Right cardiac atrium (tissue), 5 donors: ENCODE measurements at places on chromosomes 3 and 15. TPM values are rescaled to one million over a fixed set of nuclear protein-coding genes. Genes with fewer than 3 reads are reported as not detected.
A peak's percentile ranks its signal among the peaks of the same experiment; 100 is the strongest.

DNA sequence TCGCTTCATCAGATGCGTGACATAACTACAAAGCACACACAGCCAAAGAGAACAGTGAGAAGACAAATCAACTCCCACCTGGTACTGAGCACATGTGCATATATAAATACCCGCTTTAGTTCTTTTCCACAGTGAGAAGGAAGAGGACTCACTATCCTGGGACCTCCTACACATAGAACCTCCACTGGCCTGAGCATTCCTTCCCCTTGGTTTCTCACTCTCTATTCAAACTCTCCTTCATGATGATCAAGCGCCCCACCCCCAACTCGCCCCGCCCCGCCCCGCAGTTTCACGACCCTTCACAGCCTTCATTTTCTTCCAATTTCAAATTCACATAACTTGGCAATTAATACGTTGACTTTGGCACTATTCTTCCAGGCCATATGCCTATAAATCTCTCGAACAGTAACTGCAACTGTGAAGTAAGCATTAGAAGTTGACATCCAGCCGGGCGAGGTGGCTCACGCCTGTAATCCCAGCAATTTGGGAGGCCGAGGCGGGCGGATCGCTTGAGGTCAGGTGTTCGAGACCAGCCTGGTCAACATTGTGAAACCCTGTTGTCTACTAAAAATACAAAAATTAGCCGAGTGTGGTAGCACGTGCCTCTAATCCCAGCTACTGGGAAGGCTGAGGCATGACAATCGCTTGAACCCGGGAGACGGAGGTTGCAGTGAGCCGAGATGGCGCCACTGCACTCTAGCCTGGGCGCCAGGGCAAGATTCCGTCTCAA, 1.1 kb downstream of the RPS17 start:
- DNase-seq: no peak

GRCh38 chr15:83105440-83105839, 2.0 kb upstream of the TM6SF1 start:
- no peak for DNase-seq

GRCh38 chr3:4478261-4478660, 11.2 kb upstream of the SUMF1 start:
- DNase-seq: no peak

DNA sequence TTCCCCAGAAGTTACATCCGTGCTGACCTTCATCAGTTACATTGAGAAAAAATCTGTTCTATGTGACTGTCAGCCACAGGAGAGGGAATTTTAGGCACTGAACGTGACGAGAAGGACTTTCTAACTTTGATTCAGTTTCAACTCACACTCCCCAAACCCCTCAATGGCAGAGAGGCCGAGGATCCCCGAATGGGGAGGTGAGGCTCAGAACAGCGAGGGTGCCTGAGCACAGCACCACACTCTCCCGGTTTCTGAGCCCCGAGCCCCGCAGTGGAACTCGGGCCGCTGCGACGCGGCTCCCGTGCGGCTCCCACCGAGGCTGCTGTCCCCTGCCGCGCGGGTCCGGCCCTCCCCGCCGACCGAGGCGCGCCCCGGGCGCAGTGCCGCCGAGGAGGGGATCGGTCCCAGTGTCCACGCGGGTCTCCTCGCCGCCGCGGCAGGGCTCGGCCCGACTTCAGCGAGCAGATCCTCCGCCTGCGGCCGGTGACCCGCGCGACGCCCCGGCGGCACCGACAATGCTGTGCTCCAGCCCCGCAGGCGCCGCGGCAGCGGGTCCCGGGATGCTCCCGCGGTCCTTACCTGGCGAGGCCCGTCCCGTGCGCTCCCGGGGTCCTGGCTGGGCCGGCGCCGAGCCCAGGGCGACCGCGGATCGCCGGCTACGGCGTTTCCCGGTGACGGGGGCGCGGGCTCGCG, 439 bp downstream of the CTXND1 start:
- DNase-seq: no peak

- no peak for DNase-seq
These were observed 843.9 kb downstream of the TUSC7 start for GRCh38 chr3:117553461-117553860.

- no peak for DNase-seq
These were observed 3.5 kb upstream of the ROPN1B start for GRCh38 chr3:125965505-125965904.

DNA sequence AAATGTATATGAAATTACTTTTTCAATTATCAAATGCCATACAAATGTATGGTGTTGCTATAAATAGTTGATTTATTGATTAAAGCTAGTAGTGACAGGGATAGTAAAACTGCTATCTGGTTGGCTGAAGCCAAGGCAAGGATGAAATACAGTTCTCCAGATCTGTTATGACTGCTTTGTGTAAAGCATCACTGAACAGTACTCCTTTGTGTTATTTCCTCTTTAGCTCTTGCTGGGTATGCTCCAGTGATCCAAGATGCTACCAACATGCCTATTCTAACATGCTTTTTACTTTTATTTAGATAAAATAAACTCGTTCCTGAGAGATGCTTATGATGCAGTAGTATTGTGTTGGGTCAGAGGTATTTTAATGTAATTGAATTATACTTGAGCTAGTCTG, 12.4 kb upstream of the UBR1 start:
- no peak for DNase-seq

DNA sequence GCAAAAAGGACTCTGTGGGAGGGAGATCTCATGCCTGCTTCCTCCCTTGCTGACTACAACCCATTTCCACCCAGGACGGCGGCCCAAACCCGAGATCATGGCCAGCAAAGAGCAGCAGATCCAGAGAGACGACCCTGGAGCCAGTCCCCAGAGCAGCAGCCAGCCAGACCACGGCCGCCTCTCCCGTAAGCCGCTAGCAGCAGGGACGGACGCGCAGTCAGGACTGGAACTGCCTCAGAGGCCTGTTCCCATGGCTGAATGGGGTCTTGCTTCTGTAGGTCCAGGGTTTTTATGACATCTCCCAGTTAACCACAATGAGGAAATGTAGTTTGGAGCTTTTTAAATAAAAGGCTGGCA, 67.2 kb downstream of the BOC start:
- DNase-seq: no peak

DNA sequence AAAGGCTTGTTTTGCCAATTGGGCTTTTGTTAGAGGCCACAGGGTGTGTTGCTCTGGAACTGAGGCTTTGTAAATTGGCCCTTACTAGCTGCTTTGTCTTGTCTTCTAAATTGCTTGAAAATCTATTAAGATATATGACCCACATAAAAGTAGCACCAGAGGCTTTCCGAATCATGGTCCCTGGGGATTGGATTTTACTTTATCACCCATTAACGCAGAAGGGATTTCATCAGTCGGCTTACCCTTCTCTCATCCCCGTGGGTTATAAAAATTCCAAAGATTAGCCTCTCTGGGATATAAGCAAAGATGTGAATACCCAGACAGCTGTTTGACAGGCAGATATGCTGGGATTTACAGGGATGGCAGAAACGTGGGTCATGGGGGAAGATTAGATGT, 98.3 kb upstream of the CHL1 start:
- DNase-seq: no peak

GRCh38 chr3:19272296-19272695, 124.0 kb downstream of the KCNH8 start:
- no peak for DNase-seq

- DNase-seq: no peak
These were observed 15.3 kb downstream of the PYDC2 start for GRCh38 chr3:191476066-191476772.

- no peak for DNase-seq
These were observed 758 bp downstream of the SELENOK start for GRCh38 chr3:53890726-53891475.

GRCh38 chr3:117409256-117409655, 699.7 kb downstream of the TUSC7 start:
- no peak for DNase-seq

- no peak for DNase-seq
These were observed 388.7 kb downstream of the FOXP1 start for GRCh38 chr3:71194785-71195184.

- peak; percentile 56 for DNase-seq
These were observed 200.1 kb upstream of the KBTBD8 start for GRCh38 chr3:66797889-66798560.

DNA sequence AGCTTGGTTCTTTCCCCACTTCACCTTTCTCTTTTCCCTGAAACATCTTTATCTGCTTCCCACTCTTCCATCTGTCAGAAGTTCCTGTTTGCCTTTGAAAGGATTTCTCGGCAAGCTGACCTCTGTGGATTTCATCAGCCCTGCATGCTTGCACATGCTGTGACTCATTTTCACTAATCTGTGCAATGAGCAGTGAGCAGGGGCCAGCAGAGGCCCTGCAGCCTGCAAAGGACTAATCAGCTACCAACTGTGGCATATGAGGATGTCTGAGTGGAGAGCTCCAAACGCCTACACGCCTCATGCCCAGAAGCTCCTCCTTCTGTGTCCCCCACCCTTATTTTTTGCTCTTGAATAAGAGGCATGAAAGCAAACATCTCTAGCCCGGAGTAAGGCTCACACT, 333.0 kb upstream of the SEMA6D start:
- peak; percentile 63 for DNase-seq

DNA sequence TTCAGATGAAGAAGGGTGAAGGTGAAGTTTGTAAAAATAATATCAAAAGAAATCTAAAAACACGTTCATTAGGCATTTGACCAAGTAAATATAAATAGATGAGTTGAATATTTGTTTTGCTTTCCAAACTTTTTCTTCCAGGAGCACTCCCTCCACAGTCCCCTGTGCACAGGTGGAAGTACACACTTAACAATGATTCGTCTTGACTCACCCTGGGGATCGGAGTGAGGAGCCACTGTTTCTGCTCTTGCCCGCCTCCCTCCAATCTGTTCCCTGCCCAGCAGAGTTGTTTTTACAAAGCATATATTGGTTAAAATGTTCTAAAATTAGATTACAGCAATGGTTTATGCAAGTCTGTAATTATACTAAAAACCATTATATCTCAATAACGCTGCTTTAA, 175.1 kb downstream of the PTPRG start:
- DNase-seq: no peak

- no peak for DNase-seq
These were observed 151.2 kb downstream of the SERPINI1 start for GRCh38 chr3:167886690-167887089.

DNA sequence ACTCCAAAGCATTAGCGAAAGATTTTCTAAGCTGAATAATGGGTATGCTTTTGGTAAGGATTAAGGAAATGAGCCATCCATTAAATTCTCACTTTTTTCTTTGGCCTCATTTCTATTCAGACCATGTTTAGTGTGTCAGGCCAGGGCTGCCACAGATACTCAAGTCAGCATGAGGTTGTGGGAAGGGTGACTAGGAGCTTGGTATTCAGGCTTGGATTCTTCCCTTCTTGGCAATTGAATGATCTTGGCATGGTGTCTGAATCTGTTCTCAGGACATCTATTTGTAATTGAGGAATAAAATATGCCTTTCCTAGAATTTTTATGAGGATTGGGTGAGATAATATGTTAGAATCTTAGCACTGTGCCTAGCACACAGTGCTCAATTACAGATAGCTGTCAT, 11.2 kb downstream of the CCNB2 start:
- no peak for DNase-seq

GRCh38 chr3:169405076-169405475, 258.4 kb downstream of the MECOM start:
- no peak for DNase-seq

DNA sequence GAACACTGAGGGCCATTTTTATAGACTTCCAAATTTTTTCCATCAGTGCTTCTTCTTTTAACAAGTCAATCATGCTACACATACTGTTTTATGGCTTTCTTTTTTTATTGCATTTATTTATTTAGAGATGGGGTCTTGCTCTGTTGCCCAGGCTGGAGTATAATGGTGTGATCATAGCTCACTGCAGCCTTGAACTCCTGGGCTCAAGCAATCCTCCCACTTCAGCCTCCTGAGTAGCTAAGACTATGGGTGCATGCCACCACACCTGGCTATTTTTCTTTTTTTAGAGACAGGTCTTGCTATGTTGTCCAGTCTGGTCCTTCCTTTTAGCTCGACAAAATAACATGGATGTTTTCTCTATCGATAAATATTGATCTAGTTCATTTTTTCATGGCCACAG, 425.8 kb upstream of the WNT5A start:
- no peak for DNase-seq

DNA sequence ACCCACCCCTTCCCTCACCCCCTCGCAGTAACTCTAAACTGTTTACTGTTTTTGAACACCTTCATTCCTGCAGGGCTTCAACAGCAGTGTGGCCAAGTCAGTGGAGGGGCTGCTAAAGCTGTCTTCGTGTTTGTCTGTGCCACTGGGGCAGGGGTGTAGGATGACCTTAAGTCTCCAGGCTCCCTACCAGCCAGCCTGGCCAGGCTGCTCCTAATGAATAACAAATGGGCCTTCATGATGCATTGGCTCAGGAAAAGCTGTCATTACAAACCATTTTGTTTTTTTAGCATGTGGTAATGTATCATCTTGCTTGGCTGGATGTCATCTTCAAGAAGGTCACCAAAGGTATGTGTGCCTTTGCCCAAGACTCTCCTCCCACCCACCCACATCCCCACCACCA, 372.2 kb upstream of the WNT5A start:
- DNase-seq: no peak

DNA sequence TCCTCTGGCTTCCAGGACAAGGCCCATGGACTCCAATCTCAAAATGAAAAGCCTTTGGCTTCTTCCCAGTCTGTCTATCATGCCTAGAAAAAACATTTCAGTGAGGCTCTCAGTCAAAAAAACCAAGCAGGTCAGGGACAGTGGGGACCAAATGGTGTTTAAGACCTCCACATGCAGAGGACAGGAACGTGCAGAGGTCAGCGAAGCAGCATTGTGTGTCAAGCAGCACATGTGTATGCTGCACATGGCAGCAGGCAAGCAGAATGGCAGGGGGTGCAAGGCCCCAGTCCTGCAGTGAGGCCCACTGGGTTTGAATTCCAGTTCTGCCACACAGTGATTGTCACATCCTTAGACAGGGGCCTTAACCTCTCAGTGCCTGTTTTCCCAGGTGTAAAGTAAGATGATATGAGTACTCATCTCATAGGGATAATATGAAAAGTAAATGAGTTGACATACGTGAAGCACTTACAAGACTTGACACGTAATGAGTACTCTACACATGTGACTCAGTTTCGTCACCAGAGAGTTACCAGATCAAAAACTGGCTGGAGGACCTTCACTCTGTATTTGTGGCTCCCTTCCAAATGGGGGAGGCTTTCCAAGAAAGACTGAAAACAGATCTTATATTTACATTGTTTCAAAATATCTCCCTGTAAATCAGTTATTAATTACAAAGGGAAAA, 11.2 kb downstream of the STIMATE start:
- no peak for DNase-seq

GRCh38 chr15:98233873-98234272, 273.4 kb downstream of the ARRDC4 start:
- no peak for DNase-seq

GRCh38 chr3:32018757-32019564, 37.4 kb downstream of the ZNF860 start:
- no peak for DNase-seq

- DNase-seq: no peak
These were observed 71.4 kb upstream of the P3H2 start for GRCh38 chr3:190192087-190192486.

The MAGEL2 gene
- total RNA-seq: 0.23 TPM

The CHRNA3 gene
- total RNA-seq: not detected

The AP3B2 gene
- 2.0 TPM for total RNA-seq

The EPHA3 gene
- 12.9 TPM for total RNA-seq

The DPPA2 gene
- total RNA-seq: not detected

The NANOGP8 gene
- not detected for total RNA-seq

The CPN2 gene
- not detected for total RNA-seq

The LMAN1L gene
- 216 TPM for total RNA-seq
